Thymus (tissue), 14 donors: ENCODE measurements at places on chromosomes 2 and 18. TPM values are rescaled to one million over a fixed set of nuclear protein-coding genes. Genes with fewer than 3 reads are reported as not detected.

CSRNP3 gene
- total RNA-seq, result 1.7 TPM

DNA sequence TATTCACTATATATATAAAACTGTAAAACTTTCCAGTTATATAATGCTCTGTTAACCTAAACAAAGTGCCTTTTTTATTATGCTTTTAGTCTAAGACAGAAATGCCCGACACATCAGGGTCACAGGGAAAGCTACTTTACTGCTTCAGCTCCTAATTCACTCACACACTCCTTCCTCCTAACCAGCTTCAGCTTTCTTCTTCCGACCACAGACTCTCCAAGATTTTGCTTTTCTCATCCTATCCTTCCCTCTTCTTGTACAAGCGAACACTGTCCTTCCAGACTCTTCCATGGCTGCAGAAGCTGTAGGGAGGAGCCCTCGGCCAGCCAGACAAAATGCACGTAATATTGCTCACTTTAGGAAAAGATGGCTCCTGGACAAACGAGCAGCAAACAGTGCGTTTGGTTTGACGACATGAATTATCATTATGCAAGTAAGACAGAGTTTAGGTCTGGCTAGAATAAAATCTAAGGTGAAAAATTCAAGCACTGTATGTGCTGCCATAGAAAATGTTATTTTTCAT, 47.5 kb upstream of the HNRNPA3 start:
- peak; percentile 63 for DNase-seq
- H3K27ac ChIP-seq, result peak overlapping the region; percentile 80
- H3K4me3 ChIP-seq, result peak overlapping the region; percentile 37
- H3K27me3 ChIP-seq, result no peaks in the 10 kb centered on the region
- H3K36me3 ChIP-seq, result no peaks in the 10 kb centered on the region

DNA sequence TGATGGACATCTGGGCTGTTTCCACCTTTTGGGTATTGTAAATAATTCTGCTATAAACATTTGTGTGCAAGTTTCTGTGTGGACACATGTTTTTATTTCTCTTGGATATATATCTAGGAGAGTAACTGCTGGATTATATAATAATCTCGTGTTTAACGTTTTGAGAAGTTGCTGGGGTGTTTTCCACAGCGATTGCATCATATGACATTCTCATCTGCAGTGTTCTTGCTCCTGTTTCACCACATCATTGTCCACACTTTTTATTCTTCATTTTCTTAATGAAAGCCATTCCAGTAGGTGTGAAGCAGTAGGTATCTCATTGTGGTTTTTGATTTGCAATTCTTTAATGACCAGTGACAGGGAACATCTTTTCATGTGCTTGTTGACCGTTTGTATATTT, 56.9 kb upstream of the ALKAL2 start:
- no peaks in the 10 kb centered on the region for H3K27me3 ChIP-seq
- H3K4me3 ChIP-seq, result no peak overlapping the region
- no peak for DNase-seq
- no peaks in the 10 kb centered on the region for H3K4me1 ChIP-seq
- H3K27ac ChIP-seq, result no peak overlapping the region

DNA sequence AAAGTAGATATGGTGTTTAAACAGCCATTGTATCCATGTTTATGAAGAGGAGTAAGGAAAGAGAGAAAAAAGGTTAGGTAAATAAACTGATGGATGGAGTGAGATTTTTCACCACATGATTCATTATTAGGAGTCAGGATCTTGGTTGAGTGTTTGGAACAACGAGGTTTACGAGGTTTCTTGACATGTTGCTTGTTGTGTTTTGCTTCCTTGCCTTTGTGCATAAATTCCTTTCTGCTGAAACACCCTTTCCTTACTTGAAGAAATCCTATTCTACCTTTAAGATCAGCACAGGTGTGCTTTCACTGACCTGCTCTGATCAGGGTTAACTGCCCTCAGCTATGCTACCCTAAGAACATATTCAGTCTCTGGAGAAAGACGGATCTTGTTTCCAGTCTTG, 66.6 kb downstream of the EFEMP1 start:
- H3K4me1 ChIP-seq, result no peaks in the 10 kb centered on the region
- H3K27me3 ChIP-seq, result no peaks in the 10 kb centered on the region
- no peaks in the 10 kb centered on the region for H3K36me3 ChIP-seq
- no peak for DNase-seq
- no peak overlapping the region for H3K4me3 ChIP-seq

DNA sequence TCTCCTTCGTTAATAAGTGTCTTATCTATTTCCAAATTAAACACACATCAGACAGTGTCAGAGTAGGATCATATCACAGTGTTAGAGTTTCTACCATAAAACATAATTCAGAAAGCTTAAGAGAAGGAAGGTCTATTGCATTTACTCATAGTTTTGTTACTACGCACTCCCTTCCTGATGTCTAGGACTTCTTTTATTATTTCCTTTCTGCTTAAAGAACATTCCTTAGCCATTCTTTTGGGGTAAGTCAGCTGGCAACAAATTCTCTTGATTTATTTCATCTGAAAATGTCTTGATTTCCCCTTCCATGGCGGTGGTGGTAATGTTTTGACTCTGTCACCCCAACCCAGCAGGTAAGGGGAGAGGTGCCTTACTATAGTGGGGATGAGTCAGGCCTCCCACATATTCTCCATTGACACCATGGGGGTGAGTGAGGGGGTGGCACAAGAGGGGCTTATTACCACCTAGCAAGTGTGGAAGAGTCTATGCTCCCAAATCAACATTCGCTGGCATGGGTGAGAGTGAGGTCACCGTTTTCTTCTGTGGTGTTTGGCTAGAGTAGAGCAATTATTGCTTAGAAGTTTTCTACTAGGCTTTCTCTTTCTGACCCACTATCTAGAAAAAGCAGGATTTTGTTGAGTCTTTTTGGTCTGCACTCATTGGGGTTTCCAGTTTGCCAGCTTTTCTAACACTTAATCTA, 29.9 kb downstream of the ABCB11 start:
- H3K36me3 ChIP-seq, result no peaks in the 10 kb centered on the region
- H3K4me3 ChIP-seq, result no peak overlapping the region
- H3K27me3 ChIP-seq, result no peaks in the 10 kb centered on the region
- no peak for DNase-seq
- peaks cover 10% of the 10 kb centered on the region for H3K4me1 ChIP-seq

DNA sequence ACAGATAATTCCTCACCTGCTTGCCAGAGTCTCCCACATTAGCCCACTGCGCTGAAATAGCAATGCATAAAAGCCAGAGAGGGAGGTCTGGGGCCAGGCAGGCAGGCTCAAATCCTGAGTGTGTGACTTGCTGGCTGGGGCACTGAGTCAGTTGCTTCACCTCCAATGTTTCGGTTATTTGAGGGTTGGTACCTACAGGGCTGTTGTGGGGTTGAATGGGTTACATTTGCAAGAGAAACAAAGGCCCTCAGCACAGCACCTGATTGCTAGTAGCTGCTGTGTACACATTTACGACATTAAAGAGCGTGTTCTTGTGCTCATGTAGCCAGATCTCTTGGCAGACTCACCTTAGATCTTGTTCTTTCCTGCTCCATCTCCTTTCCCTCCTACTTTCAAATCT, 34.1 kb upstream of the FAM110C start:
- H3K27me3 ChIP-seq, result no peaks in the 10 kb centered on the region
- no peak overlapping the region for H3K4me3 ChIP-seq
- H3K4me1 ChIP-seq, result no peaks in the 10 kb centered on the region
- H3K27ac ChIP-seq, result no peak overlapping the region
- DNase-seq, result no peak

C2orf78 gene
- total RNA-seq, result not detected

GRCh38 chr2:114068438-114068837, 178.5 kb downstream of the ACTR3 start:
- H3K4me3 ChIP-seq, result no peak overlapping the region
- no peak for DNase-seq
- no peak overlapping the region for H3K27ac ChIP-seq
- no peaks in the 10 kb centered on the region for H3K27me3 ChIP-seq

DNA sequence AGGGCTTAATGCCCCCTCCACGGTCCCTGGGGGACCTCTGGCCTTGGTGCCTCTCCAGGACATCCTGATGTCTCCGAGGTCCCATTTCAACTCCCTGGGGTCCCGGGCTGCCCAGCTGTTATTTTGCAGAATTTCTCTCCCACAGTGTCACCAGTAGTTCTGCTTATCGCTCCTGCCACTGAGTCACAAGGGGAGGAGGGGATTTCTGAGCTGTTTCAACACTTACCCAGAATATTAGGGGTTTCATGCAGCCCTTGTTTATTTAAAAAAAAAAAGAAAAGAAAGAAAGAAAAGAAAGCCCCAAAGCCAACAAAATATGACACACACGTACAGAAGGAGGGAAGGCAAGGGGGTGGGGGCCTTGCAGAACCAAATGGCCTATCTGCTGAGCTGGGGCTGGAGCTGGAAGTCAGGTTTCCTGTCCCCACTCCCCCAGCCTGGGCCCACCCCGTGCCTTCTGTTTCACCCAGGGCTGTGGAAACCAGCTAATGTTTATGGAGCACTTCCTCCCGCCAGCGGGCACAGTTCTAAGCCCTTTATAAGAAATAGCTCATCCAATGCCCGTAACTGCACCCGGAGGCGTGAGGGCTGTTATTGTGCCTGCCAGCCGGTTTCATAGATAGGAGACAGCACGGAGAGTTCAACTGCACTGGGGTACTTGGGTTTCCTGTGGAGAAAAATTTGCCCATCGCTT, 8.4 kb upstream of the ARID5A start:
- H3K4me3 ChIP-seq, result no peak overlapping the region
- no peak for DNase-seq
- no peak overlapping the region for H3K27ac ChIP-seq
- no peaks in the 10 kb centered on the region for H3K36me3 ChIP-seq
